ENCODE measurements at places on chromosomes 16 and 17.

- DNase-seq = no peak
These were observed 144.6 kb downstream of the C16orf95 start for GRCh38 chr16:87172632-87173031.

- peak; percentile 60 for DNase-seq
These were observed 363 bp downstream of the KARS1 start for GRCh38 chr16:75647112-75647491.

DNA sequence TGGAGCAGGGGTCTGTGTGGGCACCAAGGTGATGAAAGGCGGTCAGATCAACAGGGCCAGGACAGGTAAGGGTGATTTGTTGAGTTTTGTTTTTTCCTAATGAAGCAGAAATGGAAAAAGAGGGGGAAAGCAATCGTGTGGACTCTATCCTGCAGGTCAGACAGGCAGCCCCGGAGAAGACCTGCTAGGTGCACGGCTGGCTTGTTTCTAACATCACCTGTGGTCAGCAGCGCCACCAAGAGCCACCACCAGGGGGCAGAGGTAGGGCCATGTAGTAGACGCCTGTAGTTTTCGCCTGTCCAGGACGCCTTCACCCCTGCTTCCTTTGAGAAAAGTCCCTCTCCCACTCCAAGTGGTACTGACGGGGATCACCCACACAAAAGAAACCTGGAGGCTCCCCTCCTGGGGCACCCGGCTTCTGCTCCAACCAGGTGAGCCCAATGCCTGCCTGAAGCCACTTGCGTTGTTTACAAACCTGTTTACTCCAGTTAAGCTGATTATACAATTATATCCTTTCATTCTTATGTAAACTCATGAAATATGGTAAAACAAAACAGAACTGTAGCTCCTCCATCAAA is 54.2 kb upstream of the SEC14L1 start:
- peak; percentile 81 for DNase-seq

DNA sequence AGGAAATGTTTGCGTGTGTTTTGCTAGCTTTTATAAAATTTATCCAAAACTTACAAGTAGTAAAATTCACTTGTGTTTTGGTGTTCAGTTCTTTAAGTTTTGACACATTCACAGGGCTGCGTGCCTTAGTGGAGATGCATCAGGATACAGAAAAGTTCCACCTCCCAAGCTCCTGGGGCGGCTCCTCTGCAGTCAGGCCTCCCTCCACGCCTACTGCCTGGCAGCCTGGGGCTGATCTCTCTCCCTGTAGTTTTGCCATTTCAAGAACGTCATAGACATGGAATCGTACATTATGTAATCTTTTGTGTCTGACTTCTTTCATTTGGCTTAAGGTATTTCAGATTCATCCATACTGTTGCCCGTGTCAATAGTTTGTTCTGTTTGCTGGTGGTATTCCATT is 27.2 kb upstream of the IRF8 start:
- no peak for DNase-seq
